Trophoblast cell (in vitro differentiated cells and primary cell): ENCODE measurements at places on chromosomes 6 and 20.
A peak's percentile ranks its signal among the peaks of the same experiment; 100 is the strongest.

- H3K27me3 ChIP-seq: no peaks in the 10 kb centered on the region
- DNase-seq: no peak
- H3K36me3 ChIP-seq: no peaks in the 10 kb centered on the region
- no peak overlapping the region for H3K4me3 ChIP-seq
Measured at GRCh38 chr20:1628621-1629020, 8.8 kb upstream of the SIRPB1 start.

DNA sequence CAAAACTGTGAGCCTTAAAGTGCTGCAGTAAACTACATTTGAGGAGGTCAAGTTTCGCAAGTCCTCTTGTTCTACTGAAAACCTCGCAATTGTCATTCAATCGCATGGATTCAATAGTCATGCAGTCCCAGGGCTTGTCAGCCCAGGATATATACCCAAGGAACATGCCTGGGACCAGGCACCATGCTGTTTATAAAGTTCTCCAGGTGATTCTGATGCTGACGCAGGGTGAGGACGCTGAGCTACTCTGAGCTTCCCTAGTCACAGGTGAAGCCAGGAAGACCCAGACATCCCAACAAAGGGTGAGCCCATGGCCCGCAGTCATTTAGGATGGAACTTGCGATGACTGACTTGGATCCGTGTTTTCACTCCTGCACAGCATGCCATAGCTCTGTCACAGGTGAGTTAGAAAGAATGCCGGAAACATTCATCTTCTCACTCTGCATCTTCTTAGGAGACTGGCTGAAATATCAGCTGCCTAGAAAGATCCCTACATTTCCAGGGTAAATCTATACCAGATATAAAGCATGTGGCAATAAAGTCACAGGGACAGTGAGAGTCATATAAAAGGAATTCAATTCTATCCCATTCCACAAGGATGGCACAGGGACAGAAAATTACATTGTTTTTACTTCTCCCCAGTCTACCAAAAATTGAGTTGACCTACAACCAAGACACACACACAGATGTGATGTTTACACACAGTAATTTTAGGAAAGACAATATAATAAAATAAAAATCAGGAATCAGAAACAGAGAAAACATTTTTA lies 27.0 kb upstream of the SSTR4 start:
- no peaks in the 10 kb centered on the region for H3K4me1 ChIP-seq
- DNase-seq: peak; percentile 49
- H3K36me3 ChIP-seq: no peaks in the 10 kb centered on the region
- no peak overlapping the region for H3K27ac ChIP-seq

DNA sequence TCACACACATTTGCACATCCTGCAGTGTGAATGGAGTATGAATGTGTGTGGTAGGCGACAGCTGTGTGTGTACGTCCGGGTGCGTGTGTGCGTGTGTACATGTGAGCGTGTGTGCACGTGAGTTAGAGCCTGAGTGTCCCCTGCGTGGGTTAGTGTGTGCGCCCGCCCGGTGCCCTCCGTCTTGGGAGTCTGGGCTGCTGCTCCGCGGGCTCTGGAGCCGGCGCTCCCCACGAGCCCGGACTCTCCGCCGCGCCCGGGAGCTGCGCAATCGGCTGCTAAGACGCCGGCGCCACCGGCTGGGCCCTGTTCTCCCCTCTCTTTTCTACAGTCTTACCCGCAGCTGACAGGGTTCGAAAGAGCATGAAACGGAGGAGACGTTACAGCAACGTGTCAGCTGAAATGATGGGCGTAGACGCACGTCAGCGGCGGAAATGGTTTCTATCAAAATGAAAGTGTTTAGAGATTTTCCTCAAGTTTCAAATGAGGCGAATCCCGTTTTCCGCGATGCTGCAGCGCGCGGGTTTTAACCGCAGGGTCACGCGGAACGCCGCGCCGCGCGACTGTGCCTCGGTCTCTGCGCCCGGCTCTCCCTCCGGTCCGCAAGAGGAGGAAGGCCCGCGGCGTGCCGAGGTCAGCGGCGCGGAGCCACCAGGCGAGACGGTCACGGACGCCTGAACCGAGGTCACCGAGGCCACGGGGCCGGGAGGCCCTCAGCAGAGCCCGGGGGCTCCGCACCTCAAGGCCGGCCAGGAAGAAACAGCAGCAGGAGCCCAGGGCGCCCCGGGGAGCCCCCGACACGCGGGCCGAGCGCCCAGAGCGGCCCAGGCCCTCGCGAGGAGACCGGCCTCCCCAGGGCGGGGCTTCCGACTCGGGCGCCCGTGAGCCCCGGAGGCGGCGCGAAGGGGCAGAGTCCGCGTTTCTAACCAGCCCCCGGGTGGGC lies 95.3 kb upstream of the BHLHE23 start:
- DNase-seq: no peak
- H3K4me1 ChIP-seq: no peaks in the 10 kb centered on the region
- H3K27ac ChIP-seq: no peak overlapping the region
- peaks cover 21% of the 10 kb centered on the region for H3K27me3 ChIP-seq
- no peaks in the 10 kb centered on the region for H3K36me3 ChIP-seq

- H3K27ac ChIP-seq: no peak overlapping the region
- H3K4me3 ChIP-seq: no peak overlapping the region
- no peak for DNase-seq
- H3K36me3 ChIP-seq: no peaks in the 10 kb centered on the region
- peaks cover 12% of the 10 kb centered on the region for H3K4me1 ChIP-seq
- H3K27me3 ChIP-seq: no peaks in the 10 kb centered on the region
Measured at GRCh38 chr20:48606172-48606840, 221.5 kb downstream of the PREX1 start.

DNA sequence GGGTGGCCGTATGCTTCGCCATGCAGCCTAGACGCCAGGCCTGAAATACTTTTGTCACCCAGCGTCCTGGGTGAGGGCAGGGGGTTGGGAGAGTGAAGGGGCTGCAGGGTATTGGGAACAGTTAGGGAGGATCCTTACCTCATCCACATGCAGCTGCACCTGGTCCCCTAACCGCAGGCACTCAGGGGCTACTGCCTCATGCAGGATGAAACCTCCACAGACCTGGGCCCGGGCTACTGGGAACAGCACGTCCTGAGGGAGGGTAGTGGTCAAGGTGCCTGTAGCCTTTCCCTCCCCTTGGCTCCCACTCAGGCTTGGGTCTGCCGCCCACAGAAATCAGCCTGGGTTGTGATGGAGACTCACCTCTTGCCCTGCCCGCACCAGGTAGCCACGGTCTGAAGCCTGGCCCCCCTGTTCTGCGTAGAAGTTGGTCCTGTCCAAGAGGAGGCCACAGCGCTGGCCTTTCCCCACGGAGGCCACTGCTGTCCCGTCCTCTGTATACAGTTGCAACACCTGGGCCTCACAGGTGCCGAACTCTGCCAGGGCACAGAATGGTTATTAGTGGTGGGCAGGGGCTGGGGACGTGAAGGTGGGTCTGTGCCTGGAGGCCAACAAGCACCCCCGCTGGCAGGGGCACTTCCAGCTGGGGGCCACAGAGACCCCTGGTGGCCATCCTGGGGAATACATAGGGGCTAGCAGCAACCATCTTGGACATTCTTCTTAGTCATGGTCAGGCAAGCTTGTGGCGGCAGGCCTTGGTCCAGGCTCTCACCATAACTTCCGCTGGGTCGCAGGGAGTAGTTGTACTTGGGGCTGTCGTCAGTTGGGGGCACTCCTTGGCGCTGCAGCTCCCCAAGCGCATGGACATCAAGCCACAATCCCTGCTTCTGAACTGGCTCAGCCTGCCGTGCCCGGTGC lies 8.6 kb downstream of the AARS2 start:
- H3K27me3 ChIP-seq: no peaks in the 10 kb centered on the region
- peaks cover 86% of the 10 kb centered on the region for H3K36me3 ChIP-seq
- no peak overlapping the region for H3K27ac ChIP-seq
- H3K4me3 ChIP-seq: no peak overlapping the region
- H3K4me1 ChIP-seq: no peaks in the 10 kb centered on the region
- DNase-seq: no peak

DNA sequence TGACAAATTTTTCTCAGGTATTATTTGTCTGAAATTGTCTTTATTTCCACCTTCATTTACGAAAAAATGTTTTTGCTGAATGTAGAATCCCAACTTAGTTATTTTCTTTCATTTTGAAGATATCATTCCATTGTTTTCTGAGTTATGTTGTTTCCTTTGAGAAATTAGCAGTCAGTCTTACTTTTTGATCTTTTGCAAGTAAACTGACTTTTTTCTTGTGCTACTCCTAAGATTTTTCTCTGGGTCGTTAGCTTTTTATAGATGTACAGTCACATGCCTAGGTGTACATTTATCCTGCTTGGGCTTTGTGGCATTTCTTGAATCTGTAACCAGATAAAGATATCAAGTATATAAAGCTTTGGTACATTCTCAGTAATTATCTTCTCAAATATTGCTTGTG lies 29.6 kb upstream of the ASIP start:
- H3K27ac ChIP-seq: no peak overlapping the region
- no peak for DNase-seq
- no peaks in the 10 kb centered on the region for H3K27me3 ChIP-seq
- peaks cover 2% of the 10 kb centered on the region for H3K4me1 ChIP-seq
- no peaks in the 10 kb centered on the region for H3K36me3 ChIP-seq
- H3K4me3 ChIP-seq: no peak overlapping the region

- H3K4me3 ChIP-seq: no peak overlapping the region
- H3K27ac ChIP-seq: no peak overlapping the region
- no peak for DNase-seq
- H3K27me3 ChIP-seq: no peaks in the 10 kb centered on the region
Measured at GRCh38 chr6:43695215-43695966, 7.8 kb upstream of the MRPS18A start.

DNA sequence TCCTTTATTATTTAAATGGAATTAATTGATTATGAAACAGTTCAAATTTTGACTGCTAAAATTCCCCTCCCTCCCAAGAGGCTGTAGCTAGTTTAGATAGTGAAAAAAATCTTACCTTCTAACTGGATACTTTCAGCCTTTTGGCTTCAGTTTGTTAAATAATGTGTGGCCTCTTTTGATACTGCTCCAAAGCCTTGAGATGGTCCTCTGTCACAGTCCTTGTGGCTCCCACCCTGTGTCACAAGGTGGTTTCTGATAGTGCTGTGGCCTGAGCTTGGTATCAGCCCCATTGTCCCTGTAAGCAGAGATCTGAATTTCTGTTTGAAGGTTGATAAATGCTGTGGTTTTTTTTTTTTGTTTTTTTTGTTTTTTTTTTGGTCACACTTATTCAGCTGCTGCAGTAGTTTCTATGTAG lies 20.8 kb downstream of the PANK2 start:
- peaks cover 41% of the 10 kb centered on the region for H3K36me3 ChIP-seq
- no peaks in the 10 kb centered on the region for H3K4me1 ChIP-seq
- no peak overlapping the region for H3K4me3 ChIP-seq
- no peaks in the 10 kb centered on the region for H3K27me3 ChIP-seq
- H3K27ac ChIP-seq: no peak overlapping the region

GRCh38 chr6:147285087-147285855 lies 81.1 kb downstream of the STXBP5 start:
- no peaks in the 10 kb centered on the region for H3K27me3 ChIP-seq
- H3K27ac ChIP-seq: no peak overlapping the region
- no peak overlapping the region for H3K4me3 ChIP-seq
- peaks cover 2% of the 10 kb centered on the region for H3K4me1 ChIP-seq

- H3K4me3 ChIP-seq: no peak overlapping the region
- H3K27ac ChIP-seq: no peak overlapping the region
- H3K36me3 ChIP-seq: no peaks in the 10 kb centered on the region
- DNase-seq: no peak
Measured at GRCh38 chr6:94095961-94096360, 676.6 kb upstream of the EPHA7 start.

- no peak for DNase-seq
- H3K4me1 ChIP-seq: peaks cover 3% of the 10 kb centered on the region
- H3K27ac ChIP-seq: no peak overlapping the region
- H3K4me3 ChIP-seq: no peak overlapping the region
Measured at GRCh38 chr6:144365271-144365670, 80.1 kb downstream of the UTRN start.

DNA sequence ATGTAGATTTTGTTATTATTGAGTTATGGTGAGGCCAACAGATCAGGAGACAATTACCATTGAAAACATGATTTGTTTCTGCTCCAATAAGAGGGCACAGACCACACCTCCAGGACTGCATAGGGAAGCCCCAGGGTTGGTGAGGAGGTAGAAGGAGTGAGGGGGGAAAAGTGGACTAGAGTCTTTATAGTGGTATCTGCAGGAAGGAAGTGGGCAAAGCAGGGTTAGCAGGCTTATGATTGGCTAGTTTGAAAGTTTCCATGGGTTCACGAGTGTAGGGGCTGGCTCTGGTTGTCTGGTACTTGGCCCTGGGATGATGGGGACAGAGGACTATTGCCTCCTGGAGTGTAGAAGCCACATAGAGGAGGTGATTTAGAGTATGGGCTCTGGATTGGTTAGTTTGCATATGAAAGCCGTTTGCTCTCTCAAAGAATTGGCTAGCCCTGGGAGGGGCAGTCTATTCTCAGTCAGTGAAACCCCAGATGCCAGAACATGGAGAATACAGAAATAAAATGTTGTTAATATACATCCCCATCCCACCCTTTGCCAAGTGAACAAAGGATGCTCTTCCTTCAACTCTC lies 156.6 kb downstream of the KLHL32 start:
- no peaks in the 10 kb centered on the region for H3K4me1 ChIP-seq
- no peak overlapping the region for H3K4me3 ChIP-seq
- H3K27me3 ChIP-seq: no peaks in the 10 kb centered on the region
- DNase-seq: no peak
- H3K36me3 ChIP-seq: no peaks in the 10 kb centered on the region

DNA sequence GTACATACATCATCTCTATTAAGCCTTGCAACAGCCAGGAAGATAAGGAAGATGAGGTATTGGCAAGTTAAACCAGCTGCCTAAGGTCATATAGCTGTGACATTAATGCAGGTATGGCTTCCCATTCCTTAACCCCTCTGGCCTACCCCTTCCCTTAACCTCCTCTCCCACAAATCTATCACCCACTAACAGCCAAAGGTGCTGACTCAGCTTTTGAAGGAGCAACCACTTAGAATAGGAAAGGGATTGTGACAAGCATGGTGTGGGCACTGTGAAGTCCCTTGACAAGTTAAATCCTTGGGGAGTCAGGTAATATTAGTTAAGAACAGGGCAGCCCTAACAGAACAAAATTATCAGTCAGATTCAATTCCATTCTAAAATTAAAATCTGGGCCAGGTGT lies 5.4 kb upstream of the SH3BGRL2 start:
- no peak for DNase-seq
- H3K27ac ChIP-seq: no peak overlapping the region
- no peaks in the 10 kb centered on the region for H3K36me3 ChIP-seq
- H3K27me3 ChIP-seq: no peaks in the 10 kb centered on the region

- no peak overlapping the region for H3K4me3 ChIP-seq
- H3K4me1 ChIP-seq: no peaks in the 10 kb centered on the region
- H3K27me3 ChIP-seq: no peaks in the 10 kb centered on the region
- no peaks in the 10 kb centered on the region for H3K36me3 ChIP-seq
Measured at GRCh38 chr20:11248687-11249638, 575.2 kb upstream of the JAG1 start.

DNA sequence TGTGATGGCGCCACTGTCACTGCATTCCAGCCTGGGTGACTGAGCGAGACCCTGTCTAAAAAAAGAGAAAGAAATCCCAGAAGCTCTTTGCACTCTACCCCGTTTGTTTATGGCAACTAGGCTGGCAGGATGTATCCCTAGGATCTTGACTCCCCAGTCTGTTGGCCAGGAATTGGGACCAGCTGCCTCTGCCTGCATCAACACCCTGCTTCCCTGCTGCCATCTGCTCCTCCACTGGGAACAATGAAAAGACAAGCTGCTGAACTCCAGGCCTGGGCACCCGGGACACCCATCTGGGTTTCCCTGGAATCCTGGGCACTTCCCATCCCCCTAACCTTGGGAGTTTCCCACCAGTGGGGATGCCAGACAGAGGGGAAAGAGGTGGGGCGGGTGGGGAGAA lies 64.9 kb downstream of the CPNE5 start:
- no peaks in the 10 kb centered on the region for H3K36me3 ChIP-seq
- no peak overlapping the region for H3K27ac ChIP-seq
- no peaks in the 10 kb centered on the region for H3K27me3 ChIP-seq
- H3K4me1 ChIP-seq: peaks cover 6% of the 10 kb centered on the region
